ENCODE measurements at places on chromosomes 2 and 18.

DNA sequence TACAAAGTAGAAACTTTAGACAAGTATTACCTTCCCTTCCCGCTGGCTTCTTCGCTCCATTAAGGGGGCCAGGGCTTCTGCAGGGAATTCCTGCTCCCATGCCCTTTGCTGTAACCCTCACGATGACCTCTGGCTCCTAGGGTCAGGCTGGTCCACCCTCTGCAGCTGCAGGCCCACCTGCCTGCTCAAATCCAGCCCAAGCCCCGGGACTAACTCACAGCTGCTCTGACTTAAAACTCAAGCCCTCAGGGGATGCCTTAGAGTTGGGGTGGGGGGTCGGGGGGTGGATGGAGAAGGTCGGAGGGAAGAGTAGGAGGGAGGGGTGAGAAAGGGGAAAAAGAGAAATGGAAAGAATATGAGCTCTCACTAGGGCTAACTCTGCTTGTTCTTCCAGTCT lies 4.9 kb downstream of the IGFBP5 start:
- peaks cover 10% of the 10 kb centered on the region for H3K4me1 ChIP-seq
- DNase-seq, result no peak
- no peak overlapping the region for H3K27ac ChIP-seq

- H3K36me3 ChIP-seq, result no peaks in the 10 kb centered on the region
- no peak for DNase-seq
- H3K27me3 ChIP-seq, result no peaks in the 10 kb centered on the region
- H3K27ac ChIP-seq, result no peak overlapping the region
- H3K4me3 ChIP-seq, result no peak overlapping the region
- no peaks in the 10 kb centered on the region for H3K4me1 ChIP-seq
These were observed 774.1 kb downstream of the METTL4 start for GRCh38 chr18:1797235-1797634.

DNA sequence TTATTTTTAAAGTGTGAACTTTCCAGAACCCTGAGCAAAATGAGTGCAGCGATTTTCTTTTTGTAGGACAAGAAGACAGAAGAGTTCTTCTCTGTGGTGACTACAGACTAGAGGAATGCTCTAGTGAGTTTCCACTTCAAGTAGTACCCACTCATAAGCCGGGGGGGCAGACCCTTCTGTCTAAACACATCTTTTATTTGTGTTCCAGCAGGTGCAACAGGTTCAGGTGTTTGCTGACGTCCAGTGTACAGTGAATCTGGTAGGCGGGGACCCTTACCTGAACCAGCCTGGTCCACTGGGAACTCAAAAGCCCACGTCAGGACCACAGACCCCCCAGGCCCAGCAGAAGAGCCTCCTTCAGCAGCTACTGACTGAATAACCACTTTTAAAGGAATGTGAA lies 25.2 kb downstream of the PTRHD1 start:
- no peaks in the 10 kb centered on the region for H3K27me3 ChIP-seq
- no peak for DNase-seq
- no peaks in the 10 kb centered on the region for H3K4me1 ChIP-seq
- H3K4me3 ChIP-seq, result no peak overlapping the region

- H3K4me1 ChIP-seq, result no peaks in the 10 kb centered on the region
- H3K27me3 ChIP-seq, result no peaks in the 10 kb centered on the region
- H3K4me3 ChIP-seq, result no peak overlapping the region
- no peak overlapping the region for H3K27ac ChIP-seq
These were observed 122.3 kb downstream of the MEMO1 start for GRCh38 chr2:31888550-31888949.

DNA sequence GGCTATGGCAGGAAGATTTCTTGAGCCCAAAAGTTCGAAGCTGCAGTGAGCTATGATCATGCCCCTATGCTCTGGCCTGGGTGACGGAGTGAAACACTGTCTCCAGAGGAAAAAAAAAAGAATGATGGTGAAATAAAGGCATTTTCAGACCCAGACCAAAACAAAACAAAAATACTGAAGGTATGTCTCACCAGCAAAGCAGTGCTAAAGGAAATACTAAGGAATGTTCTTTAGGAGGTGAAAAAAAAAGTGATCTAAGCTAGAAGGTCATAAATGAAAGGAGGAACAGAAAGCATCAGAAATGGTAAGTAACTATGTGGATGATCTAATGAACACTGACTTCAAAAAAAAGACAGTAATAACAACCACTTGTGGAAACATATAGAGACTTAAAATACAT lies 18.7 kb downstream of the SS18 start:
- no peaks in the 10 kb centered on the region for H3K4me1 ChIP-seq
- no peaks in the 10 kb centered on the region for H3K27me3 ChIP-seq
- H3K36me3 ChIP-seq, result peaks cover 9% of the 10 kb centered on the region
- no peak for DNase-seq
- H3K27ac ChIP-seq, result no peak overlapping the region
- H3K4me3 ChIP-seq, result no peak overlapping the region

DNA sequence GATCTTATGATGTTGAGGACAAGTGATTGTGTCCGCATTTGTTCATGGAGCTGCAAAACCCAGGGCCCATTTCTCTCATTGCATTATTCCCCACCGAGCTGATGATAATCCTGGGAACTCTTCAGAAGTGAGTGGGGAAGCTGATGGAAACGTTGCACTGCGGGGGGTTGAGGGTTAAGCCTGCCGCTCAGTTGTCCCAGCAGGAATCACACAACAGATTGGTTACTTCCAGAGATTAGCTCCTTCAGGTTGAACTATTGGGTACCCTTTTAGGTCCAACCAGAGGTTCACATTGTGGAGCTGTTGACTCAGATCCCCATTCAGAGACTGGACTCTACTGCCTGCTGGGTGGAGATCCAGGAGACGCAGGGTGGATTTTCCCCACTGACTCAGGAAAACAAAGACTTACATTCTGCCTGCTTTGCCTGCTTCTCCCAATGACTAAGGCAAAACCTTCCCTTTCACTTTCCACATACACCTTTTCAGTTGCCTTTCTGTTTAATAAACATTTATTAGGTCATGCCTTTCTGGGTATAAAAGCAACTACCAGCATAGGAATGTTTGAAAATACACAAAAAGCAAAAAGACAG lies 286.4 kb downstream of the TXNL1 start:
- H3K27me3 ChIP-seq, result no peaks in the 10 kb centered on the region
- no peak overlapping the region for H3K27ac ChIP-seq
- H3K4me1 ChIP-seq, result no peaks in the 10 kb centered on the region
- no peak for DNase-seq
- H3K36me3 ChIP-seq, result no peaks in the 10 kb centered on the region

DNA sequence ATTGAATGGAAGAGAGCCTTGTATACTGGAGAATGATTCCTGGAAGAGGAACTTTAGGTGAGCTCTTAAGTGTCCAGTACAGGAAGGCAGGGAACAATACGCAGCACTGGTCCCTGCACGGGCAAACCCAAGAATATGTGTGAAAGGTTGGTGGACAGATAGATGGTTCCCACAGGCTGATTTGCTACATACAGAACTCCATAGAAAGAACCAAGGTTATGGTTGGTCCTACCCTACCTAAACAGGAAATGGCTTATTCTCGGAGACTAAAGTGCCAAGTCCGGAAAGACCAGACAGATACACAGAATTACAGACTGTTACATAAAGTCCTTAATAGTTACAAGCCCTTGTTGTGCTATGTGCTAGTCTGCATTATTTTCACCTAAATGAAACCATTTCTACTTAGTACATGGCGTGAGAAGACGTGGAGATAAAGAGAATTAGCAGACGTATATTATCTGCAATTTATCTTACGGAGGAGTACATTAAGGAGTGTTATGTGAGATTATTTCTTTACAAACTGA lies 1.2 kb downstream of the REV1 start:
- H3K4me1 ChIP-seq, result no peaks in the 10 kb centered on the region
- H3K27me3 ChIP-seq, result no peaks in the 10 kb centered on the region
- peak overlapping the region; percentile 83 for H3K27ac ChIP-seq

- H3K27me3 ChIP-seq, result no peaks in the 10 kb centered on the region
- H3K4me1 ChIP-seq, result no peaks in the 10 kb centered on the region
- H3K4me3 ChIP-seq, result no peak overlapping the region
- no peak overlapping the region for H3K27ac ChIP-seq
- H3K36me3 ChIP-seq, result no peaks in the 10 kb centered on the region
- no peak for DNase-seq
These were observed 120.2 kb downstream of the LPIN1 start for GRCh38 chr2:11866358-11867335.

- no peaks in the 10 kb centered on the region for H3K27me3 ChIP-seq
- no peak overlapping the region for H3K27ac ChIP-seq
- no peaks in the 10 kb centered on the region for H3K36me3 ChIP-seq
- no peak for DNase-seq
- no peak overlapping the region for H3K4me3 ChIP-seq
These were observed 206.2 kb downstream of the SRBD1 start for GRCh38 chr2:45404807-45405297.

DNA sequence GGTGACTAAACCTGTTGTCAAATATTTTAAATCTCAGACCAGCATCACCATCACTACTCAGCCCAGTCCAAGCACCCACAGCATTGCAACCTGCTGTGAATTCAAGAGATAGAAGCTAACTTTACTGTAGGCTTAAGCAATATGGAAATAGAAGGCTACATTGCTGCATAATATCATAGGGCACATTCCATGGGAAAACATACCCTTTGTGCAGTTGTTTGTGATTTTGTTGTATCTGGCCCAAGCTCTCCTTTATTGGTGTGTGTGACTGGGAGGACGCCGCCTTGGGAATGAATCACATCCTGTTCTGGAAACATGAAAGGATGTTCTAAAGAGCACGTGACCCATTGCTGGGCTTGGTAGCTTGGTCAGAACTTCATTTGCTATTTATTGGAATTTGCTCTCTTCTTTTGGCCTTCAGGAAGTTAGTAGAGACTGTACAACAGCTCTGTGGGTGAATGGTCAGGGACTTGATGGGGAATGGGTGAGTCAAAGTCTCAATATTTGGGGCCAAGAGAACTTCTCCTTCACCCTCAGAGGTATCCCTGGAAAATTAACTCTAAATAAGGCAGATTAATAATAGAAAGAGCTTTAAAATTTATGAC lies 106.8 kb upstream of the SERPINE2 start:
- H3K4me1 ChIP-seq, result no peaks in the 10 kb centered on the region
- no peak overlapping the region for H3K4me3 ChIP-seq
- H3K27ac ChIP-seq, result no peak overlapping the region
- no peaks in the 10 kb centered on the region for H3K27me3 ChIP-seq
- H3K36me3 ChIP-seq, result no peaks in the 10 kb centered on the region

DNA sequence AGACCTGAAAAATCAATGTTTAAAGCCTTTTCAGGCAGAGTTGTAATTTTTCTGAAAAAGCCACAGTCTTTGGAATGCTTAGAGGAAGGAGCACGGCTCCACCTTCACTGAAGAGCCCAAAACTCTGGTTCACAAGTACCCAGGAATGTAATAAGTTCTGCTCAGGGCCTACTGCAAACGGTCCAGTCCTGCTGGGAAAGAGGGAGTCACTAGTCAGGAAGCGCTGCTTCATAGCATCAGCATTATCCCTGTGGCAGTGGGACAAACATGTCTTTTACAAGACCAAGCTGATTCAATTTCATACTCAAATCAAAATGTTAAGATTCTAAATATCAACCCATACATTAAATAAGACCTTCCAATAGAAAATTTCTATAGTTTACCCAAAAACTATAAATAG lies 152.9 kb upstream of the PGAP1 start:
- peaks cover 6% of the 10 kb centered on the region for H3K4me1 ChIP-seq
- no peak overlapping the region for H3K4me3 ChIP-seq
- peaks cover 45% of the 10 kb centered on the region for H3K36me3 ChIP-seq
- H3K27me3 ChIP-seq, result no peaks in the 10 kb centered on the region
- no peak for DNase-seq

DNA sequence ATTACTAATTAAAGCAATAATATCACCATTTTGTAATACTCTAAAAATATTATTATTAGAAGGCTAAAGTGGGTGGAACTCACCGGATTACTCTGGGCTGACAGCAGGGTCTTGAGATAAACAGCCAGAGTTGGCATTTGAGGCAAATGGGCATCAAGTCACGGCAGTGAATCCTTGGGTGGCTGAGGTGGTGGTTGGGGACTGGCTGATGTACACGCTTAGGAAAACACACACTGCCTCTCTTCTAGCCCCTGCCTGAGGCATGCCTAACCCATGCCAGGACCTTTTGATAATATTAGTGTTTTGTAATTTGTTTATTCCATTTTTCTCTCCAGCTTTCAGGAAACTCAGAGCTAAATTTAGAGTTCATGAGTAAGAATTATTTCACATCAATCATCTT lies 76.8 kb downstream of the ACKR3 start:
- no peaks in the 10 kb centered on the region for H3K27me3 ChIP-seq
- H3K4me3 ChIP-seq, result no peak overlapping the region
- H3K27ac ChIP-seq, result no peak overlapping the region
- H3K4me1 ChIP-seq, result no peaks in the 10 kb centered on the region
- H3K36me3 ChIP-seq, result no peaks in the 10 kb centered on the region

DNA sequence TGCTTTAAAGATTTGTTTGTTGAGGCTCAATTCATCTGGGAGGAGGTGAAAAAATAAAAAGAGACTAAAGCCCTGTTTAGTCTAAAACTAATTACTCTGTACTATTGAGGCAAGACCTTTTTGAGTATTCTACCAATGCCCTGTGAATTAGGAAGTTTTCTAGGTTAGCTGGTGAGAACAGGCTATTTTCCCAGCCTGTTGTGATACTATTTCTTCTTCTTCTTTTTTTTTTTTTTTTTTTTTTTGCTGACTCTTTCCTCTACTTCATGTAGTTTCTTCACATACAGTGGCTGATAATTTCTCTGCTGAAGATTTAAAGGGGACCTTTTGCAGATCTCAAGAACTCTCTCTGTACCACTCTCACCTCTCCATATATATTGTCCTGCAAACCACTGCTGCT lies 8.8 kb upstream of the TMEM87B start:
- H3K4me3 ChIP-seq, result no peak overlapping the region
- no peak for DNase-seq
- H3K27me3 ChIP-seq, result no peaks in the 10 kb centered on the region
- no peaks in the 10 kb centered on the region for H3K36me3 ChIP-seq
- H3K4me1 ChIP-seq, result no peaks in the 10 kb centered on the region

DNA sequence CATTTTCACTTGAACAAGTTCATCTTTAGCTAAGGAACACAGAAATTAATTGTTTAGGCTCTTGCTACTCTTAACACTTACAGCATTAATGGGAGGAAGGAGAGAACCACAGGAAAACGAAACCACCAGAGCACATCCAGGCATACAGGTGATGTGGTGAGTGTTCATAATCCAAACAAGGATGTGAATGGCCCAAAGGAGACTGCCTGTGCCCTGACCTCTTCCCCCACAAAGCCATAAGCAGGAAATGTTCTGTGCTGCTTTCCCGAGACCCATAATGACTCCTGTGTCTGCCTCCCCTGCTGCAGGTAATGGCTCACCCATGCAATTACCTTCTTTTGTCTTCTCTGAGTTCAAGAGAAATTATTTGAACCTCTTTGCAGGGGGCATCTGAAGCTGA lies 295.9 kb upstream of the LINC00305 start:
- H3K27me3 ChIP-seq, result no peaks in the 10 kb centered on the region
- H3K36me3 ChIP-seq, result no peaks in the 10 kb centered on the region
- no peak for DNase-seq
- H3K4me3 ChIP-seq, result no peak overlapping the region

- H3K27ac ChIP-seq, result no peak overlapping the region
- no peaks in the 10 kb centered on the region for H3K4me1 ChIP-seq
- no peak for DNase-seq
- no peak overlapping the region for H3K4me3 ChIP-seq
- no peaks in the 10 kb centered on the region for H3K36me3 ChIP-seq
- no peaks in the 10 kb centered on the region for H3K27me3 ChIP-seq
These were observed 22.2 kb downstream of the SOWAHC start for GRCh38 chr2:109636317-109636716.

GRCh38 chr18:32049393-32050171 lies 31.0 kb downstream of the RNF125 start:
- peaks cover 18% of the 10 kb centered on the region for H3K36me3 ChIP-seq
- peaks cover 21% of the 10 kb centered on the region for H3K4me1 ChIP-seq
- no peak for DNase-seq
- H3K4me3 ChIP-seq, result no peak overlapping the region
- H3K27ac ChIP-seq, result peak overlapping the region; percentile 35

Data from naive thymus-derived CD4-positive, alpha-beta T cell (primary cell).